ENCODE measurements at places on chromosomes 13 and 19. TPM values are rescaled to one million over a fixed set of nuclear protein-coding genes. Genes with fewer than 3 reads are reported as not detected.

- no peak for DNase-seq
These were observed 103.8 kb downstream of the RGCC start for GRCh38 chr13:41561170-41561569.

DNA sequence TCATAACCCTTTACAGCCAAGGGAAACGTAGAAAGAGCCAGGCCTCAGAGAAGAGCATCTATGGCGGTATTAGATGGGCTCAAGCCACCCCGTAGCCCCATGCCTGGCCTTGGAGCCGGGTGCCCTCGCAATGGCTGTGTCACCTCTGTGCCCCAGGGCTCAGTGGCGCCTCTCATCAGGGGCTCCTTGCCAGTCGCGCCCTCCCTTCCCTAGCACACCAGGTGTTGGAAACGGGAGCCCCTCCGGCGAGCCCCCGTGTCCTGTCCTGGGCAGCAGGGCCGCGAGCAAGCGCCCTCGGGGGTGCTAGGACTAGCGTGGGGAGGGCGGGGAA lies 453 bp downstream of the ZNF256 start:
- DNase-seq = no peak

DNA sequence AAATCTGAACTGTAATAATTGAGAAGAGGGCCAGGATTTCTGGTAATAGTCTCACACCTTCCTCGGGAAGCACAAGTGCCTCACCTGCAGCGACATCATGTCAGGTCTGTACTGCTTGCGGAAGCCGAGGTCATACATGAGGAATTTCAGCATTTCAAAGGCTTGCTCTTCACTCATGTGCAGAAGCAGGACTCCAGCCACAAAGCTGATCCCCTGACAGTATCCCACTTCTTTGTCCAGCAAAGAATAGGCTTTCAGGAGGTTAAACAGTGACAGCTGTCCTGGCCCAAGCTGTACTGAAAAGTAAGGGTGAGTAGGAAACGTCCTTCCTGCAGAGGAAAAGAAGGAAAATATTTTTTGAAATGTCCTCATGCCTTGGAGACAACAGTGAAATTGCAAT lies 182.7 kb downstream of the TBC1D4 start:
- DNase-seq = no peak

Gene ZNF177
- 4.4 TPM for total RNA-seq

DNA sequence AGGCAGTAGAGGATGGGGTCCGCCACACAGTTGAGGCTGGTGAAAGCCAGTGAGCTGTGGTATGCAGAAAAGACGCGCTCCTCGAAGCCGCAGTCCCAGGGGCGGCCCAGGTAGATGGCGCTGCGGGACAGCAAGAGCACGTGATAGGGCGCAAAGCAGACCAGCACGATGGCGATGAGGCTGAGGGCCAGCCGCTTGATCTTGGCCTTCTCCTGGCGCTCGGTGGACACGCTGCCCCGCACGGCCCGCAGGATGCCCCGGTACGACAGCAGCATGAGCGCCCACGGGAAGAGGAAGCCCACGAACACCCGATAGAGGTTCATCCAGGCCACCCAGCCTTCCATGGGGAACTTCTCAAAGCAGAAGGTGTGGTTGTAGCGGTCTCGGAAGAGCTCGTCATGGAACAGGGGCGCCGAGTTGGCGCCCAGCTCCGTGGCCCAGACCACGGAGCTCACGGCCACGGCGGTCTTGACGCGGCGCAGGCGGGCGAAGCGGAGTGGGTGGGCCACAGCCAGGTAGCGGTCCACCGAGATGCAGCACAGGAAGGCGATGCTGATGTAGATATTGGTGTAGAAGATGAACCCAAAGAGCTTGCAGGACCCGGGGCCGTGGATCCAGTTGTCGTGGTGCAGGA lies 6.5 kb upstream of the OPA3 start:
- no peak for DNase-seq

- no peak for DNase-seq
These were observed 524.2 kb upstream of the NBEA start for GRCh38 chr13:34417896-34418295.

DNA sequence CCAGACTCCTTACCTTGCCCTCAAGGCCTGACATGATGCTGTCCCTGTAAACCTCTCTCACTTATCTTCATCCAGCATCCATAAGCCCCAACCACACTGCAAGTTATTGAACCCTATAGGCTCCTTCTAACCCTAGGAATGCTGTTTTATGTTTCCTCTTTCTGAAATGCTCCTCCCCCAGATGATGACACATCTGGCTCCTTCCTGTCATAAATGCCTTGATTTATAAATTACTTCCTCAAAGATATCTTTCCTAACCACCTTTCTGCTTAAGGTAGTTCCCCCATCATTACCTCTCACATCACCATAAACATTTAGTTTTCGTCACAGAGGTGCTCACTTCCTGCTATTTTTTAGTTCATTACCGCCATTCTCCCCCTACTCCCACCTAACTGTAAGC lies 12.3 kb downstream of the RUBCNL start:
- no peak for DNase-seq

DNA sequence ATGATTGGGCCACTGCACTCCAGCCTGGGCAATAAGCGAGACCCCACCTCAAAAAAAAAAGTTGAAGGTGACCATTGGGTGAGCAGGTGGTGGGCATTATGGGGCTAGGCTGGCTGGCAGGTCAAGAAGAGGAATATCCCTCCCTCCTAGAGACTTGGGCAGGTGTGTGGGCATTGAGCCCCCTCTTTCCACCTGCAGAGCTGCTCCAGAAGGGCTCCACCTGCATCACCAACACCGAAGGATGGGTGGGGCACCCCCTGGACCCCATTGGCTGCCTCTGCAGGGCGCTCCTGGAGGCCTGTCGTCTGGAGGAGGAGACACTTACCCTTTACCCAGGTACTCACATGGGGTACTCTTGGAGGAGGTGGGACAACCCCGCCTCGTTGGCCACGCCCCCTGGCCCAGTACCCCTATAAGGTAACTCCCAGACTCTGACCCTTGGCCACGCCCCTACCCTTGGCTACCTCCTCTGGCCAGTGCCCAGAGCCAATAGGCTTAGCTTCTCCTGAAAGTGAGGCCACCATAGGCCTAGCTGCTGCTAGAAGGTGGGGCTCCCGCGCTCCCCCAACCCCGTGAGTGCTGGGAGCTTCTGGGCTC lies 21.9 kb downstream of the ZSWIM4 start:
- no peak for DNase-seq

Gene RAVER1
- 8.2 TPM for total RNA-seq

Gene PSG11
- not detected for total RNA-seq

DNA sequence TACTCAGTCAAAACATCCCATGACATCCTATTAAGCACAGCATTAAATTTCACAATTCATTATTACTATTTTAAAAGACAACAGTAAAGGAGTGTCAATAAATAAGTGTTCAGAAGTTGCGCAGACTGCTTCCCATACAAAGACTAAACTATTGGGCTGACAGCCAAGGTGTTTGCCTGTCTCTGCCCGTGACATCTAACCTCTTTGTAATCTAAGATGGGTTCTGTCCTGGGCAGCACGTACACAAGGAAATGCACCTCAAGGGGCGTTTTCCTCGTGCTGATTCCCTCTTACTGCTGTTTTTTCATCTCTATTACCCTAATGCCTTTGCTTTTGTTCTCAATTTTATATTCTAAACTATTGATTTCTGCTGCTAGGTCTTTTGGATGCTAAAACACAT lies 216.3 kb downstream of the NHLRC3 start:
- DNase-seq = no peak

Gene TNFSF13B
- 1.1 TPM for total RNA-seq

- no peak for DNase-seq
These were observed 99.0 kb downstream of the PCDH20 start for GRCh38 chr13:61316647-61317046.

DNA sequence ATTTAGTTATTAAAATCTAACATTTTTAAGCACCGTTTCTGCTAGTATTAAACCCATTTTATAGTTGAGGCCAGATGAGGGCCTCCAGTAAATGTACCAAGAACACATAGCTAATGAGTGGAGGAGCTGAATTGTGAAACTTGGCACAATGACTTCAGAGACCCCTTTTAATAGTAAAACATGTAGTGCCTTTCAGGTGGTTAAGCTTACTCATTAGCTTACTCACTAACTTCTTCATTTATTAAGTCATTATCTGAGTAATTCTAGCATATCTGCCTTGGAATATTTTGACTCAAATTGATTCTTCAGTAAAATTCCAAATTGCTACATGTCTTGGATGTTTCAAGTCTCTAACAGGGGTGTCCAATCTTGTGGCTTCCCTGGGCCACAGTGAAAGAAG lies 735.2 kb downstream of the LIG4 start:
- no peak for DNase-seq
